Renal cortex interstitium (tissue), 15 donors: ENCODE measurements at places on chromosomes 11 and 22.

- DNase-seq = no peak
Measured at GRCh38 chr11:114163830-114164401, 104.4 kb downstream of the ZBTB16 start.

GRCh38 chr11:113188371-113188834 lies 126.0 kb upstream of the TTC12 start:
- DNase-seq = no peak

DNA sequence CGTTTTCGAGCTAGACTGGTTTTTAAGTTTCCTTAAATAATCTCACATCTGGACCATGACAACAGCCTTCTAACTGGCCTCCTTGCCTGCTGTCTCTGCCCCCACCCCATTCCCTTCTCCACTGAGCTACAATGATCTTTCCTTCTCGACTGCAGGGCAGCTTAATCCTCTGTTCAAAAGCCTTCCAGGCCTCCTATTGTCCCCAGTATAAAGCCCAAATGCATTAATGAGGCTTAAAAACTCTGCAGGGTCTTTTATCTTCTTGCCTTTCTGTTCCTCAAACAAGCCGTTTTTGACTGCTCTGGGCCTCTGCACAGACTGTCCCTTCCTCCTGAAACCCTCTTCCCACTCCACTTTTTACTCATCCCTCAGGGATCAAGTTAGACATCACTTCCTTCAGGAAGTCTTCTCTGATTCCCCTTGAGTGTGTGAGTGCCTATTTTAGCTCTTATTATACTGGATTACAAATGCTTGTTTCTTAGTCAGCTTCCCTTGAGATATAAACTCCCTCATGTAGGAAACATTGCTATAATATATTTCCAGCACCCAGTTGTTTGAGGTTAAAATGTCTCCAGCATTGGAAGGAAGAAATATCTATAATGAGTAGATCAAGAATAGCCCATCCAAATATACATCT lies 23.6 kb upstream of the PAMR1 start:
- no peak for DNase-seq

DNA sequence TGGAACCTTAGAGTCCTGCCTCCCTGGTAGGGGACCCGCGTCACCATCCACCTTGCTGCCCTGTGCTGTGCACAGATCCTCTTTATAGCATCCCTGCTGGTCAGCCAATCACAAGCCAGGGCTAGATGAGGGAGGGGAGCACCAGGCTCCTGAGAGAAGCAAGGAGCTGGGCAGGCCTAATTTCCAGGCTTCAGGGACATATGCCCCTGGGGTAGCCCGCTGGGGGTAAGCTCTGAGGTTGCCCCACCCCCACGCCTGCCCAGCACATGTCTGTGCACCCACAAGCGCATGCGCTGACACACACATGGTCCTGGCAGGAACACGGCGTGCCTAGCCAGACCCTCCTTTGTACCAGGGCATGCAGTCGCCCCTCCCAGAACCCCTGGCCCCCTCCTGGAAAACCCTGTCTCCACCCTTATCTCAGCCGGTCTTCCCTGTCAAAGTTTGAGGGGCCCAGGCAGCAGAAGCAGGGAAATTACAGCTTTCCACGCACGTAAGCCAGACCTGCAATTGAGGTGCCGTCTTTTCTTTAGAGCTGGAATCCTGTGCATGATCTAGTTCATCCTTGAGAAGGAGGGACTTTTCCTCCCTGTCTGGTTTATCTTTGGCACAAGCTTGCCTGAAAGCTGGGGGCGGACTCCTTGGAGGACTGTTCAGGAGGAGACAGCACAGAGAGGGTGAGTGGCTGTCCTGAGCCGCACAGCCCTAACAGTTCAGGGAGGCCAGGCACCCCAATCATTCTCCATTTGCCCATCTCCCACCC lies 2.1 kb downstream of the SSTR3 start:
- DNase-seq = no peak

DNA sequence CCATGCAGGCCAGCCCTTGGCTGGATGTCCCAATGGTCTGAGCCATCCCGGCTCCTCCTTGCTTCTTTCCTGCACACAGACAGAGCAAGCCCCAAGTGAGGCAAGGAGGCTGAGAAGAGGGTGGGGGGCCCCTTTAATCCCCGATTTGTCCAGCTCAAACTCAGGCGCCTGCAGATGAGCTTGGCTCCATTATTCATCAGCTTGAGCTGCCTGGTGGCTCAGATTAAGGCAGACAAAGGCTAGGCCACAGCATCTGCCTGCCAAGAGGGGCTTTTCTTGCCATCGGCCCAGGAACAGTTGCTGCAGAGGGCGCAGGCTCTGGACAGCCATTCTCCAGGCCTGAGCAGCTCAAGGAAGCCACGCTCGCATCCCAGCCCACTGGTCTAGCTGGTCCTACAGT lies 35.4 kb downstream of the LMO1 start:
- no peak for DNase-seq

DNA sequence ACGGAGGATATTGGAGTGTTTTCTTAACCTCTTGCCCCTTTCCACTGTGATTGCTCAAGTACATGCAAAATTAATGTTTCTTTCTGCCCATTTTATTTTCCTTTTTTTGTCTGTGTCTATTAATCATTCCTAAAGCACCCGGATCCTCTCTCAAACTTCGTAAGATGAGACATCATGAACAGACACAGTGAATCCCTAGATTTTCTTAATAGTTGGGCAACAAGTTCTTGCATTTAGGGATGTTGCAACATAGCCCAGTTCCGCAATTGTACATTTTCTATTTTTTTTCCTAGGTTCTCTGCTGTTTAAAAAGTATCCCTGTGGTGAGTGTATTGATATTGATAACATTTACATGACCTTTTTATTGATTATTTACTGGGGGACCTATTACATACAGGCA lies 2.9 kb downstream of the FAM111A start:
- no peak for DNase-seq

DNA sequence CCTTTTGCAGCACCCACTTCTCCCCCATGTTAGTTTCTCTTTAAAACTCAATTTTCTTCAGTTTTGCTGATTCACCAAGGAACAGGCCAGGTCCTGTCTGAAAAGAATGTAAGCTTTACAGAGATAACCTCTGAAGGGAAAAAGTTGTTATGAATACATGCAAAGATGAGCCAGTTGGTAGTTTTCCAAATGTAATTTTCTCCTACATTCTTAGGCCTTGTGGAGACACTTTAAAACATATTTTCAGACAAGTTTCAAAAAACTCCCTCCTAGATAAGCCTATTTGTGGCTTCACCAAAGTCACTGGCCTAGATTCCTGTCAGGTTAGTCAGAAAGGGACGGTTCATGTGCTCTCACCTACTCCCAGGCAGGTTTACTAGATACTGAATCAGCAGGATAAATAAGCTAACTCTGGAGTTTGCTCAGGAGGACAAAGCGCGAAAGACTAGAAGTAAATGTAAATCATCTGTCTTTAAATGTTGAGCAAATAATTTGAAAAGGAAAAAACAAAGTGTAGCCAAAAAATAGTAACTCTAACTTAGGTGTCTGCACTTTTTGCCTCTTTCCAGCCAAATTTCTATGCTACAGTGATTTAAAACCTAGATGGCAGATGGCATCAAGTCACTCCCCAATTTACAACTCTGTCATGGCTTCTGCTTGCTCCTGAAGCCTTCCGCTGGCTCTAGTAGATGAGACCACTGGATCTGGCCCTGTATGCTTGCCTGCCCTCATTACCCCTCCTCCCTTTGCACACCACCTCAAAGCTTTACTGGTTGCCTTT lies 4.9 kb upstream of the ATP6V1E1 start:
- no peak for DNase-seq

DNA sequence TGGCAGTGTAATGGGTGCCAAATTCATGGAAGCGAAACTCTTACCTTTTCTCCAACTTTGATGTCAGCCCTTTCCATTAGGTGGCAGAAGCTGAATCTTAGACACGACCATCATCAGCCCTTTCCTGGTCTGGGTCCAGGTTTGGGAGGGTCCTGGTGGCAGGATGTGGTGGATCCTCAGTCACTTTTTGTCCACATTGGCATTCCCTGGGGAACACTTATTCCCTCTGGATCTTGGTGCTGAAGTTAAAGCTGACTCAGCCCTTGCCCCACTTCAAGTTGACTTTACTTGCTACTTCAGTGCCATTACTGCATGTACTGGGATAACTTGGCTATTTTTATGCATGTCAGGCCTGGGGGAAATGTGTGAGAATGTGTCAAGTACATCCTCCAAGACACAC lies 16.6 kb upstream of the NTM start:
- no peak for DNase-seq

DNA sequence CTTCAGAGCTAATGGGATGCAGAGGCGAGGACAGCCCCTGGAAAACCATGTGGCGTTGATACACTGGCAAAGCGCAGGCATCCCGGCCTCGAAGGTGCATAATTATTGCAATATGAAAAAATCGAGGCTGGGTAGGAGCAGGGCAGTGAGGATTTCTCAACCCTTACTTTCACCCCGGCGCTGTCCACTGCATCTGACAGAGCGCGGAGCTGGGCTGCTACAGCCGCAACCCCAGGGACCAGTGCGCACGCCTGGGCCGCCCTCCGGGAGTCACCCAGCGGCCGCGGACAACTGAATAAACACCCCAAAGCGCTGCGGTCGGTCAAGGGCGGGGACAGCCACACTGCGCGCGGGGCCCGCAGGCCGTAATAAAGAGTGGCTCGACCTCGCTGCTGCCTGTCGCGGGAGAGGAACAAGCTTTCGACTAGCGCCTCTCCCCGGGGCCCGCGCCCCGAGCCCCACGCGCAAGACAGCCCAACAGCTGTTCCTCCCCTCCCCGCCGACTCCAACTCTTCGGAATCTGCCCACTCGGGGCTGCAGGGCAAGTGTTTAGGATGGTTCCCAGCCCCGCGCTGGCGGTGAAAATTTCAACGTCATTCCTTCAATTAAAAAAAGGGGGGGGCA lies 3.6 kb upstream of the WT1 start:
- DNase-seq = no peak

DNA sequence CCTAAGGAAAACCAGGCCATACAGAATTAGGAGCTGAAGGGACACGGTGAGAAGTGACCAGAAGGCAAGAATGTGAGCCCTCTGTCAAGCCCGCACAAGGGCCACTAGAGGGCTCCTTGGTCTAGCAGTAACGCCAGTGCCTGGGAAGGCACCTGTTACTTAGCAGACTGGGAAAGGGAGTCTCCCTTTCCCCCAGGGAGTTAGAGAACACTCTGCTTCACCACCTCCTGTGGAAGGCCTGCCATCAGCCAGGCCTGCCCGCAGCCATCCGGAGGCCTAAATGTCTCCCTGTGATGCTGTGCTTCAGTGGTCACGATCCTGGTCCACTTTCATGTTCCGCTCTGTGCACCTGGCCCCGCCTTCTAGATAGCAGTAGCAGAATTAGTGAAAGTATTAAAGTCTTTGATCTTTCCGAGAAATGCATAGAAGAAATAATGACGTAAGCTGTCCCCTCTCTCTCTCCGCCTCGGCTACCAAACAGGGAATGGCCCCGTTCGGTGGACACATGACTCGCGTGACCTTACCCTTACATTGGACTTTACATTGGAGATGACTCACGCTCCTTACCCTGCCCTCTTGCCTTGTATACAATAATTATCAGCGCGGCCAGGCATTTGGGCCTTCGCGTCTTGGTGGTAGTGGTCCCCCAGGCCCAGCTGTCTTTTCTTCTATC lies 10.7 kb upstream of the GSTP1 start:
- DNase-seq = no peak

DNA sequence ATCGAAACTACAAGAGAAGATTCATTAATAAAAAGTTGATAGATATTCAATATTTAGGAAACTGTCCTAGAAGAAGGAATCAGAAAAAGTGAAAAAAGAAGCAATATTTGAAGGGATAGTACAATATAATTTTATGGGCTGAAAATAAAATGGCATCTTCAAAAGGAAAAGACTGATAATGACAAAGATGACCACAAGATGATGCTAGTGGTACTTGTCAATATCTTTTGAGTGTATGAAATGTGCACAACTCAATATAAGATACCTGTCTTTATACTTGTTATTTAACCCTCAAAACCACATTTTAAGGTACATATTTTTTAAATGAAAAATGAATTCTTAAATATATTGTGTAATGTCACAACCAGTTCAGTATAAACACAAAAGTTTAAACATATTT lies 1059.6 kb upstream of the RAG2 start:
- no peak for DNase-seq

DNA sequence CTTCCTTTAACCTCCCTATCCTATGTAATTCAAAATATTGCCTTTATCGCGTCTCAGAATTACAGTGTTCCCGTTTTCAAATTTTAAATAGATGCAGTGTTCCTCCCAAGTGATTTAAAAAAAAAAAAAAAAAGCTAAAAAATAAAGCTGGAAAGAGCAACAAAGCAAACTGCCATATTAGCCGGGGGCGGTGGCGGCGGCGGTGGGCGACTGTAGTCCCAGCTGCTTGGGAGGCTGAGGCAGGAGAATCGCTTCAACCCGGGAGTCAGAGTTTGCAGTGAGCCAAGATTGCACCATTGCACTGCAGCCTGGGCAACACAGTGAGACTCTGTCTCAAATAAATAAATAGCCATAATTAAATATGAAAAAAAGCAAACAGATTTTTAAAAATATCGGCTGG lies 5.5 kb upstream of the AGBL2 start:
- no peak for DNase-seq

GRCh38 chr11:2209370-2209801 lies 37.8 kb upstream of the TH start:
- no peak for DNase-seq

- no peak for DNase-seq
Measured at GRCh38 chr11:116918925-116919655, 81.7 kb upstream of the APOA1 start.

DNA sequence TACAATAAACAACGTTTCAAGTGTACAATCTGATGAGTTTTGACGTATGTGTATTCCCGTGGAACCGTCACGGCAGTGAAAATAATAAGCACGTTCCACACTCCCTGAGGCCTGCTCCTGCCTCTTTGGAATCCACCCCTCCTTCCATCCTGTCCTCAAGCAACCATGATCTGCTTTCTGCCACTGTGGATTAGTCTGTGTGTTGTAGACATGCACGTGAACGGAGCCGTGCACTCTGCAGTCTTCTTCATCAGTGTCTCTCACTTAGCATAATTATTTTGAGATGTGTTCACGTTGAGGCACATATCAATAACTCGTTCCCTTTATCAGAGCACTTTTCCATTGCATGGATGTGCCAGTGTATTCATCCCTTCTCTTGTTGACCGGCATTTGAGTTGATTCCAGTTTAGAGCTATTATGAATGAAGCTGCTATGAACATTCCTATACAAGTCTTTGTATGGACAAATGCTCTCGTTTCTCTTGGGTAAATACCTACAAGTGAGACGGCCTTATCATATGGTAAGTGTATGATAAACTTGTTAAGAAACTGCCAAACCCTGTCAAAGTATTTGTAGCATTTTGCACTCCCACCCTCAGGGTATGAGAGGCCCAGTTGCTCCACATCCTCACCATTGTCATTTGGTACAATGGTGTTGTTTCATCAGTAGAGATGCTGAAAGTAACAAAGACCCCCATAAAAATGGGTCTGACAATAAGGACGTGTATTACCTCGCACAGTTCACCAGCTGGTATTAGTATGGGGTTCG lies 102.8 kb upstream of the CRYBB3 start:
- no peak for DNase-seq

DNA sequence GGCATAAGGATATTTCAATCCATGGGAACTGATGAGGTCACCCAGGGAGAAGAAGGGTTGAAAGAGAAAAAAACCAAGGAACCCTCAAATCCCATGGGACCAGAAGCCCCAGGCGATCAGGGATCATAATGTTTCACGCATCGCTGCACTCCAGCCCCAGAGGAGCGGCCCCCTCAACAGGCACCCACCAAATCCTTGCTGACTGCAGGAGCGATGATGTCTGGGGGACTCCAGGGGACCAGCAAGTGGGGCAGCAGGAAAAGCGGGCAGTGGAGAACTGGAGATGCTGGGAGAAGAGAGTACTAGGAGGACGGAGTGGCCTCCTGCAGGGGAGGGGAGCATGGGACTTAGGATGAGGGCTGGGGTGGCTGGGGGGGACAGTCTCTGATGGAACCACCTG lies 47.7 kb upstream of the LINC01488 start:
- no peak for DNase-seq

GRCh38 chr11:15185021-15185420 lies 70.3 kb downstream of the INSC start:
- DNase-seq = no peak
